ENCODE measurements at places on chromosomes 5 and 9.

DNA sequence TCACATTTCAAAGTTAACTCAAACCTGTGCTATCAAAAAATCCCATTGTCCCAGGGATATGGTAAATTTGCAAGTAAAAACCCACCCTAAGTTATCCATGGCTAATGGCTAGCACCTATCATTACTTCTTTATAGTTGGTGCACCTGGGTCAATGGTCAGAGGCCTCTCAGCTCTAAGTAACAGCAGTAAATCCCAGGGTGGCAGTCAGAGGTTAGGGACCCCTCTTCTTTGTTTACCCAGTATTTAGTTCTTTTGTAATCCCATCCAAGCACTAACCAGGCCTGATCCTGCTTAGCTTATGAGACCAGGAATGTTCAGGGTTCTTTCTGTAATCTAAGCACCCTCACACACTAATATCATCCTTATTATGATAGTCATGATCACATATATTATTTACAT lies 52.1 kb upstream of the WWC1 start:
- DNase-seq: no peak

- DNase-seq: no peak
Observed at GRCh38 chr5:114467729-114468128, 105.9 kb downstream of the KCNN2 start.

DNA sequence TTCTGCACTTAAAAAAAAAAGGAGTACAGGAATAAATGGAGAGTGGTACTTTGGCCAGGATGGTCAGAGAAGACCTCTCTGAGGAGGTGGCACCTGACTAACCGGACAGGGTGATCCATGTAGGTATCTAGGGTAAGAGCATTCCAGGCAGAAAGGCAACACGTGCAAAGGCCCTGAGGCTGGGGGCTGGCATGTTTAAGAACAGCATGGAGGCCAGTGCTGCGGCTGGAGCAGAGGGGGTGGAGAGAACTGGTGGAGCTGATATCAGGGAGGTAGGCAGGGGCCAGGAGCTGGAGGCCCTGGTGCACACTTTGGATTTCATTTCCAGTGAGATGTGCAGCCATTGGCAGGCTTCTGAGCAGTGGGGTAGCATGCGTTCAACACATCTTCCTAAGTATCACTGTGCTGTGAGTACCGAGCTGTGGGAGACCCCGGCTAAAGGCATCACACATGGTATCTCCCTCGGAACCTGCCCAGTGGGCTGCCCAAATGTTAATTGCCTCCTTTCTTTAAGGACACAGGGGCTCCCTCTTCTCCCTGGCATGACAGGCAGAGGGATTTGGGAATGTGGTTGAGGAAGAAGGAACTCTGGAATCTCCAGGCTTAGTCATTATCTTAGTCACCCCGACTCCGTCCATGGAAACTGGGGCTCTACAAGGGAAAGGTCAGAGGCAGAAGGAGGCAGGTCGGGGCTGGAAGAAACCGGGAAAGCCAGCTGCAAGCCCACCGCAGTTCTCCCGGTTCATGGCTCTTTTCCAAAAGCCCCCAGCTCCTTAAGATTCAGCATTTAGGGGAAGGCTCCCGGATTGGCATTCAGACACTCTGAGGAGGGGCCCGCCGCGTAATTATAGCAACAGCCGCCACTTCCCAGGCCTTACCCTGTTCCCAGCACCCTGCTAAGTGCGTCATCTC lies 18.6 kb downstream of the SLC6A7 start:
- DNase-seq: no peak

DNA sequence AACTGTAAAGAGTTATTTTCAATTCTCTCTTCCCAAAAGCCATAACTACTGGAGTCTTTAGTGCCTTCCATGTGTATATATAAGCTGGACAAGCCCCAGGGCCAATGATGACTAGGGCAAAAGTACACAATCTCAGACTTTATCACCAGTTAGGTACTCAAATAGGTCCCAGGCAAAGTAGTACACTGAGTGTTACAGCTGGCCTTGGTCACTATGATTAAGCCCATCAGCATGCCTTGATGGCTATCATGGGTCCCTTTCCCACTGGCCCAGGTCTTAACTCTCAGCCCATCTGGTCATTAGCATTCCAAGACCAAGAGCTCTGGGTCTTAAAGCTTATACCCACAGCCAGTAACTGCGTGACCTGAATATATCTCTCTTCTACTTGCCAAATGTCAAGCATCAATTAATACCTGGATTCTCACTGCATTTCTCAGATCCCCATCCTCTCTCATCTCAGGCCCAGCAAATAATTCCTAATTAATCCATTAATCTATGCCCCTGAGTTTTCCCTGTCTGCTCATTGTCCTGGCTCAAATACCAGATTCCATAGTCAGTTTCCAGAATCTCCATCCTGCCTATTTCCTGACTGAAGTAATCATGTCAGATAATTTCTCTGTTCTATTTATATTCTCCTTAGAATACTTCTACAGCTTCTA lies 62.3 kb downstream of the NR6A1 start:
- DNase-seq: no peak

GRCh38 chr5:54739371-54739770 lies 221.8 kb downstream of the SNX18 start:
- no peak for DNase-seq

GRCh38 chr9:98660541-98660940 lies 48.2 kb downstream of the GABBR2 start:
- no peak for DNase-seq

DNA sequence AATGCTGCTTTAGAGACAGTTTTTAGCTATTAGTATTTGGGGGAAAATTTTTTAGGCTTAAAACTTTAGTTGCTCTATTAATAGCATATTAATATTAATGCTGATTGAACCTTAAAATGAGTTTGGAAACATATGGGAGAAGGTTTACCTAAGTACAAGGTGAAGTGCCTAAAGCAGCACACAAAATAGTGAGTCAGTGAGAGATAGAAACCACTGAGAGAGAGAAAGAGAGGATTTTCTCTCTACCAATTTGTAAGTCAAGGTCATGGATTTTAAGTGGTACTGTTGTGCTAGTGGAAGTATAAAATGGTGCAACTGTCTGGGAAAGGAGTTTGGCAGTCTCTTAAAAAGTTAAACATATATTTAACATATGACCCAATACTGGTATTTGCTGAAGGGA lies 64.9 kb downstream of the MARCHF3 start:
- DNase-seq: no peak

GRCh38 chr5:145925803-145926202 lies 10.6 kb upstream of the SH3RF2 start:
- DNase-seq: no peak

DNA sequence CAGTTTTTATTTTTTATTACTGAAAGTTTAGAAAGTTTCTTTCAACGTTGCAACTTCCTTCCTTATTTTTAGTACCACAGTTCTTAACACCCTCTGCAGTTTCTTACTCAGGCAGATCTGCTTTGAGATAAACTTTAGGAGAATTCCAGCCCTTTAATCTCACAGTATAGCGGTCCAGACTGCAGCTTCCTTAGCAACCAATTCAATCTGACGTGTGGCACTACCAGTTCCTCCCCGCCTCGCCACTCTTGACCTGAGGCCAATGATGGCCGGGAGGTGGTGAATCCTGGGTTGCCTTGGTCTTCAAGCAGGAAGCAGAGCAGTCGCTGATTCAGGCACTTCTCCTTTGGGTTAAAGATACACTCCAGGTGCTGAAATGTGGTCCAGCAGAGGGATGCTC lies 334.3 kb upstream of the TRPC7 start:
- no peak for DNase-seq

GRCh38 chr5:20660588-20660987 lies 672.6 kb upstream of the CDH18 start:
- DNase-seq: no peak

DNA sequence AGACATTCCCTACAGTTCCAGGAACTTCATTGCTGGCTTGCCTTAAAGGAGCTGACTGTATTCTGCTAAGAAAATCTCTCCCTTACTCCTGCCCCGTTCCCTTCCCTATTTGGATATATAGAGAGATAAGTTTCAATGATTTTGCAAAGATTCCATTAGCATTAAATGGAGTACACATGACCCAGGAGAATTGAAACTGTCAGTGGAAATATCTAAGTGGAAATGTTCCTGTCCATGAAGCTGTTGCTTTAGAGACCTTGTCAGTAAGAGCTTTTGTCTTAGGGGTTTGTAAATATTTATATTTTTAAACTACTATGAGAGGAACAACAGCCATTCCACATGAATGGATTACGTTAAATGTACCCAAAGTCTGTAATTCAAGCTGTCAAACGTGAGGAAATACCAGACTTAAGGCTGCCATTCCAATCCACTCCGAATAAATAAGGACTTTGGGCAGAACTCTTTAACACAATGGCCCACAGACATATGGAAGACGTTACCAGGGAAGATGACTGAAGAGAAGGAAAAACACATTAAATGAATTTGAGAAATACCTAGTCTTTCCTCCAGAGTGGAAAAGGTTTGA lies 387.1 kb upstream of the PAPPA start:
- no peak for DNase-seq

- no peak for DNase-seq
Observed at GRCh38 chr9:23380821-23381220, 445.2 kb downstream of the ELAVL2 start.

GRCh38 chr9:137222190-137223077 lies at the start of gene RNF208:
RNF208 (minus strand) TSS chr9:137222240; CDS start chr9:137221212, 1,028 bp downstream.
- DNase-seq: no peak

DNA sequence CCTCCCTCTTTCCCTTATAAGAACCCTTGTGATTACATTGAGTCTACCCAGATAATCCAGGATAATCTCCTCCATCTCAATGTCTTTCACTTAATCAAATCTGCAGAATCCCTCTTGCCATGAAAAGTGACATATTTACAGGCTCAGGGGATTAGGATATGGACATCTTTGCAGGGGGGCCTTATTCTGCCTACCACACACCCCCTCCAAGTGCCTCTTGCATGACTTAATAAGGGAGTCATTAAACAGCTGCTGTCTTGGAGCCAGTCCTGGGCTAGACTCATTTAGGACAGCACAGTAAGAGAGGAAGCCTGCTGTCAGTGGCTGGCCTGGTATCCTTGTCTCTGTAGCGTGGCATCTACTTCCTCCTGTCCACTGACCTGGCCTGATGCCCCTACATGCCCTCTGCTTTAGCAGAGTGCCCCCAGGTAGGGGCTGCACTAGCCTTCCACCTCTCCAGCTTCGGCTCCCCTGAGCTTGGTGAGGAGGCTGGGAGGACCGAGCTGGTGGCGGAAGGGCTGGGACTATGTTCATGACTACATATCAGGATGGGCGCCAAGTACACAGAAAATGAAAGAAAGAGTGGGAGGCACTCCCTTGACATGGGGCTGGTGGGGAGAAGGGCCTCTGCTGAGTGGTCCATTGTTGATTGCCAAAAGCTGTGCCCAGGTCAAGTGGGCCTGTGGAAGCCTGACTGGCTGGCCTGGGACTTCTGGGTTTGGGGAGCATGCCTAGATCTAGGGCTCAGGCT lies 17.2 kb downstream of the ENHO start:
- no peak for DNase-seq

DNA sequence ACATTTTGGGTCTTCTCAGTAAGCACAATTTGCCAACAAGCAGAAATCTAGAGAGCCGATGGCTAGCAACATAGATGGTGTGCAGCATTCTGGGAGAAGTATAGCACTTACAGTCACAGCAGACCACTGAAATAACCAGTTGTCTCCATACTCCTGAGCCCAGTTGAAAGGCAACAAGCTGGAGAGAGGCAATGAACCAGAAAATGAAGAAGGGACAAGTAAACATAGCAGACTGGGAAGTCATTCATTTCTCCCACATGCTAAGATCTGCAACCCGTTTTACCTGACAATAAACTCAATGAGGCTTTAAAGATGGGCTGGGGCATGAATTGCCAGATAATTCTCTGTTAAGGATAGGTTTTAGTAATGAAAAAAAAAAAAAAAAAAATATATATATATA lies 575.6 kb upstream of the GRAMD2B start:
- DNase-seq: no peak

GRCh38 chr9:120876842-120877240 lies at the start of gene PHF19:
PHF19 (minus strand) TSS chr9:120877188; CDS start chr9:120874741, 2,447 bp downstream.
- DNase-seq: no peak

DNA sequence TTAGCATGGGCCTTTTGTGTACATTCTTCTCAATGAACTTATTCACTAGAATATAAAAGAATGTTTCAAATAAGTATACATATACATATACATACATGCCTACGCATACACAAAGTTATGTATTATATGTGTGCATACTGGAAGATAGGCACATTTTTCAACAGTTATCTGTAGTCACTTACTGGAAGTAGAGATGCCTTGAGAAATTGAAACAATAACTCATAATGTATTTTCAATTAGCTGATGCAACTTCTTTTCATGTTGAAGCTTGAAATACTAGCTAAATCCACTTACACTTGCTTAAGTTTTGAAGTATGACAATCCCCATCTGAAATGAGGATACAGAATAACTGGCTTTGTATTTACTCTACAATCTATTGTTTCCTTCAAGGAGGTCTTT lies 469.0 kb upstream of the PTGER4 start:
- no peak for DNase-seq

- no peak for DNase-seq
Observed at GRCh38 chr5:149314571-149315111, 30.7 kb upstream of the GRPEL2 start.

GRCh38 chr9:6827439-6828145 lies 69.8 kb downstream of the KDM4C start:
- DNase-seq: no peak

- no peak for DNase-seq
Observed at GRCh38 chr5:19855453-19855852, 132.5 kb downstream of the CDH18 start.

DNA sequence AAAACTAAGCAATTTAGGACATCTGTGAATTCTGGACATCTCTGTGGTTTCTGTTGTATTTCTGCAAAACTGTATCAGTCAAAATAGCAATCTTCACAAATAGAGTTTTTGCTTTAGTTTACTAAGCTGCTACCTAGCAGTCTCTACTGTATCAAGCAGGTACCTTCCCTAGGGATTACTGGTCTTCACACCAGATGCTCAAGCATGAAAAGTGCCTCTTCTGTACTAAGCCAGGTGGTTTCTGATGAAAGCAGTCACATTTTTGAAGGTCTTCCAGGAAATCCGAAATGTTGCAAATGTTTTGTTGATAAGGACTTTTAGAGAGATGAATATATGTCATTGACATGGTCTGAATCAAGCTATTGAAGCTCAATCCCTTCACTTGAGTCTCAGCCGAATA lies 540.0 kb downstream of the KCTD16 start:
- DNase-seq: no peak

DNA sequence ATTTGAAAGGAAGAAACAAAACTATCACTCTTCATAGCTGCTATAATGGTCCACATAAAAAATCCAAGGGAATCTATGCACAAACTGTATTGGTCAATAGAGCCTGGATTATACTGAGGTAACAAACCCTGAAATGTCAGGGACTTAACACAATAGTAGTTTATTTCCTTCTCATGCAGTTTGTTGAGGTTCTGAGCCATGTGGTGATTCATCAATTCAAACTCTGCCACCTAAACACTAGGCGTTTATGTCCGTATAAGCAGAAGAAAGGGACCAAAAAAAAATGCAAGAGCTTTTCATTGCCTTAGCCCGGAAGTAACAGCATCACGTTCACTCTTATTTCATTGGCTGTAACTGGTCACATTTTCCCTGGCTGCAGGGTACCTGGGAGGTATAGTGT lies 464.7 kb downstream of the ZSWIM6 start:
- DNase-seq: no peak

GRCh38 chr5:128196791-128197190 lies 113.2 kb downstream of the SLC12A2 start:
- no peak for DNase-seq

- DNase-seq: no peak
Observed at GRCh38 chr5:123441408-123441807, 18.2 kb upstream of the CEP120 start.

Measured in cortex of kidney (tissue), 1 donor.